ENCODE measurements at places on chromosomes 7 and 10. TPM values are rescaled to one million over a fixed set of nuclear protein-coding genes. Genes with fewer than 3 reads are reported as not detected.

- no peak for DNase-seq
Observed at GRCh38 chr10:14182781-14183180, 147.9 kb downstream of the FRMD4A start.

DNA sequence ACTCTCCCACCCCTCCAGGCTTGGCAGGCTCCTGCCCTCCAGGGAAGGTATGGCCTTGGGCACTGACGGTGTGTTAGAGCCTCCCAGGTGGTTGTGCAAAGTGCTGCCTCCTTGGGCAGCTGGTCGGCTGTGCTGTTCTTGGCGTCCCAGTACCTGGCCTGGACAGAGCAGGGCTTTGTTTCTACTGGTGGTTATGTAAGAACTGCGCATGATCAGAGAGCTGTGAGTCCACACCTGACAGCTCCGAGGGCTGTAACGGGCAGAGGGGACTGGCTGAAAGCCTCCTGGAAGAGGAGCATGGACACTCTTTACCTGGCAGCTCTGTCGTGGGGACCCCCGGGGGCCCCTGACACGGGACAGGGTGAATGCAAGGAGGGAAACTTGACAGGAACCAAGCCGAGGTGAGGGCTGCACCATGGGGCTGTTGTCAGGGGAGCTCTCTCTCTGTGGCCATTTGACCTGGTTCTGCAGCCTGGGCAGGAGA lies 3.1 kb upstream of the SFRP5 start:
- DNase-seq: peak; percentile 4

- no peak for DNase-seq
Observed at GRCh38 chr10:11243425-11244222, 226.0 kb downstream of the CELF2 start.

DNA sequence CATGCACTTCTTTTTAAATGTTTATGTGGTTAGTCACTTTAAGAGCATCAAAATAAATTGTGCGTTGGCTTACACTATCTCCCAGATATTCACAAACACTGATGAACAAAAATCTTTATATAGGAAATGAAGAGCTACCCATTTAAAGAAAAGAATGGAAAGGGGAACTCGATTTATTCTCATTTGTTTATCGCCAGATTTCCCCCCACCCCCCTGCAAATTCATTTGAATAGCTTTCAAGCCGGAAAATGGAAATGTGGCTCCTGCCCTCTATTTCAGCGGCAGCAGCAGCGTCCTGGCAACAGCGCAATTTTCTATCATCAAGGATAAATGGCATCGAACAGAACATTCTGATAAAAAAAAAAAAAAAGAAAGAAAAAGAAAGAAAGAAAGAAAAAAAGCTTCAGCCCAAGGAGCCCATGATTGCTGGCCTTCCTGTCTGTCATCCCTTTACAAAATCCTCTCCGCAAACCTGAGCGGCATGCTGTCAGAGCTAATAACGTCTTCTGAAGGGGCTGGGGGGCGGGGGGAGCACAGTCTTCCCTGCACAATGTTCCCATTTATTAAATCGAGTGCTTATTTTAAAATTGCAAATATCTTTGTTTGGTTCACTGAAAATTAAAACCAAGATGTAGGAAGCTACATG lies 13.7 kb upstream of the DLX6 start:
- no peak for DNase-seq

GRCh38 chr10:128305601-128306345 lies 179.6 kb upstream of the MKI67 start:
- no peak for DNase-seq

DNA sequence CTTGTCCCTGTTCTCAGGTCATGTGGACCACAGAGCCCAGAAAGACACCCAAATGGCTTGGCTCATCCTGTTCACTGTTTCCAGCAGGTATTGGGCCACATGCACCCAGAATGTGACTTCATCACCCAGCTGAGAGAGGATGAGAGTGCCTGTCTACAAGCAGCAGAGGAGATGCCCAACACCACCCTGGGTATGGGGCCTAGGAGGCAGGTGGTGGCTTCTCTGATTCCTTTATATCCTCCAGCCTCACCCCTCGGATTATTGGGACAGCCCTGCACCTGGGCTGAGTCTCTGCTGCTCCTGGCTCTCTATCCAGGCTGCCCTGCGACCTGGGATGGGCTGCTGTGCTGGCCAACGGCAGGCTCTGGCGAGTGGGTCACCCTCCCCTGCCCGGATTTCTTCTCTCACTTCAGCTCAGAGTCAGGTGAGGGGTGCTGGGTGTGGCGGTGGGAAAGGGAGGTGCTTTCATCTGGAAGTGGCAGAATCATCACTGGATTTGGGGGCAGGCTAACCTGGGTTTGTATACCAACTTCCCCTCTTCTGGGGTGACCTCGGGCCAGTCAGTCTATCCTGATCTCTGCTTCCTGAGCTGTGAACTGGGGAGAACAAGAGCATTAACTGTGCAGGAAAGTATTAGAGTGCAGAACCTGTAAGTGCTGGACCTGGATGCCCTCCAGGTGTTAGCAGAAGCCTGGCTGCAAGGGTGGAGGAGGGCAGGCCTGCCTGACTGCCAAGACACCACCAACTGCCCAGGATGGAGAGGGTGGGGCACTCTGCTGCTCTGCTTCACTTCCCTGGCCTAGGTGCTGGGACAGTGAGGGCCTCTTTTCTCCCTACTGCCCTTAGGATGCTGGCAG lies 5.2 kb downstream of the GHRHR start:
- no peak for DNase-seq

- no peak for DNase-seq
Observed at GRCh38 chr10:112209684-112210131, 26.1 kb upstream of the GPAM start.

DNA sequence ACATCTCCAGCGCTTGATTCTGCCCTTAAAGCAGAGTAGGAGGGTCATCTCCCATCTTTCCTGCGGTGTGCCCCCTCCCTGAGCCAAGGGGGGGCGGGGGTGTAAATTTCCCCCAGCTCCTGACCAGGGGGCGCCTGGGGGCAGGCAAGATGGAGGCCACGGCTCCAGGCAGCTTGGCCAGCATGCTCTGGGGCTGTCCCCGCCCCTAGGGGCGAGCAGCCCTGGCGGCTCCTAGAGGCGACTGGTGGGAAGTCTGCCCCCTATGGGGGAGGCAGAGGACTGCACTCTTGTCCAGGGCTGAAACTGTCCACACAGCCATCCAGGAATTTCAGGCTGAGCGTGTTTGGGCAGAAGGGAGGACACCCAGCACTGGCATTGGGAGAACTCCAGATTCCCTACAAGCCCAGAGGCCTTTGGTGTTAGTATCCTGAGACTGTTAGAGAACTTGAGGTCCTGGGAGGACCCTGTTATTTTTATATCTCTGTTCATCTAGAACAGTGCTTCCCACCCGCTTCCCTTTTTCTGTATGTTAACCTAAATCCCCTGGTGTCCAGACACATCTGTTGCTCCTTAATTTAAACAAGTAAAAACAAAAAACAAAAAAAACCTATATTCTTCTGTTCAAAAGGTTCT lies 4.6 kb downstream of the STRA8 start:
- no peak for DNase-seq

DNA sequence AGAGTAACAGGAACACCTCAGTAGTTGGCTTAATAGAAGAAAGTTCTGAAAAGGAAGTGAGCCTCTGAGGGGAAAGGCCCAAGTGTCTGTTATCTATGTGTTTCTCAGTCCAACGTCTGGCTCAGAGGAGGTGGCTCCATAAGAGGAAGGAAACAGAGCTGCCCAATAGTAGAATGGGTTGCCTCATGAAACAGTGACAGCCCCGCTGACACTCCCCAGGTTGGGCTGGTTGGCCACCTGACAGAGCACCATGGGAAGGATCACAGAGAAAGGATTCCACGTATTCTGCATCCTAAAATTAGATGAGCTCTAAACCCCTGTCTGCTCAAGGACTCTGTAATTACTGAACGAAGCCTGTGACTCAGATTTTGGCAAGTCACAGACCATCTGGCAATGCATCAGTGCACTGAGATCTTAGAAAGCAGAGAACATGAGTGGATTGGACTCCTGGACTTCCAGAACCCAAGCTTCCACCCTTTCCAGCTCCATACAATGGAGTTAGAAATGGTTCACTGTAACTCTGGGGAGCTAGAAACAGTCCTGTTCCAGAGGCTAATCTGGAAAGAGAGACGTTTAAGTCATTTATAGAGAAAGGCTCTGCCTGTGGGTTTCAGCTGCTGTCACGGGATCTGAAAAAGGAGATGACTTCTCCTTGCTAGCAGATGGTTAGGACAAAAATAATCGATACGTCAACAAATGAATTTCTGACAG lies 2.9 kb downstream of the PKD2L1 start:
- no peak for DNase-seq

GRCh38 chr7:112080441-112080840 lies 125.8 kb downstream of the DOCK4 start:
- DNase-seq: no peak

DNA sequence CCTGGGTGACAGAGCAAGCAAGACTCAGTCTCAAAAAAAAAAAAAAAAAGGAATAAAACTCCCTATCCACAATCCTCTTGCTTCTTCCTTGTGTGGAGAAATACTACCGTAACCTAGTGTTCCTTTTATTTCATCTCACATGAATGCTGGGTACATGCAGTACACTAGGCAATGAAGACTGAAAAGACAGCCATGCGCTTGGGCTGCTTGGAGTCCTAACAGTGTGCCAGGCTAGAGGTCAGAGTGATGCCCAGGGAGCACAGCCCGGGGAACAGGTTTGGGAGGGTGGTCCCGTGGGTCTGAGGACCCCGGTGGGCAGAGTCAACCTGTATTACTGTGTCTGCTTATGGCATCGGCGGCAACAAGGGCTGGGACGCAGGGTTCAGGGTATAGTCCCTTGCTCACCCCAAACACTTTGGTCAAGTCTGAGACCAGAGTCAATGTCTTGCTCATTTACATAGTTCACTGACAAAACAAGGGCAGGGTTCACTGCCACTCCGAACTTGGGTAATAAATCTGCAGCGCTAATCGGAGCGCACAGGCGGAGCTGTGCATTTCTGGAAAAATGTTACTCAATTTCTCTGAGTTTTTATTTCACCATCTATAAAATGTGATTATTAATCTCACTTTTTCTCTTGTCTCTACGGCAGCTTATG lies 118.0 kb downstream of the CLEC2L start:
- no peak for DNase-seq

DNA sequence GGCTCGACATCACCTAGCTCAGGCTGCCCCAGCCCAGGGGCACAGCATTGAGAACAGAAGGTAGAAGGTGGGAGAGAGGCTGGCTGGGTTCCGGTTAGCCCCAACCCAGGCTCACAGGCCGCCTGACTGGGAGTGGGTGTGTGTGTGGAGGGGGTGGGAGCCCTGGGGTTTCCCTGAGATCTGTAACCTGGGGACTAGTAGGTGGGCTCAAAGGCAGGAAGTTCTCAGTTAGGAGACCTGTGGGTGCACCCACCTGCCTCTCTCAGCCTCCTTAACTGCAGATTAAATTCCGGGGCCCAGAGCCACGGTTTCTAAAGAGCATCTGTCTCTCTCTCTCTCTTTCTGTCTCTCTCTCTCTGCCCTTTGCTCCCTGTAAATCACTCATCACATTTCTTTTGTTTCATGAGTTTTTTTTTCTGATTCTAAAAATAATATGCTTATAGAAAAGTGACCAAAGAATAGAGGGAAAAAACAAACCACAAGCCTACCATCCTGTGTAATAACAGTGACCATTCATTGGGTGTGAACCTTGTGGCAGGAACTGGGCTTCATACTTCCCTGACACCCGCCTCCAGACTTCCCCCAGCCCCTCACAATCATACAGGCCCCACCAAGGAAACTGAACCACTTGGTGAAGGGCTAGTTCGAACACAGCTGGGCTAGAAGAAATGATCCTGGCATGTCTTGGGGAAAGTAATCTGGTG lies 83.4 kb upstream of the SMNDC1 start:
- no peak for DNase-seq

DNA sequence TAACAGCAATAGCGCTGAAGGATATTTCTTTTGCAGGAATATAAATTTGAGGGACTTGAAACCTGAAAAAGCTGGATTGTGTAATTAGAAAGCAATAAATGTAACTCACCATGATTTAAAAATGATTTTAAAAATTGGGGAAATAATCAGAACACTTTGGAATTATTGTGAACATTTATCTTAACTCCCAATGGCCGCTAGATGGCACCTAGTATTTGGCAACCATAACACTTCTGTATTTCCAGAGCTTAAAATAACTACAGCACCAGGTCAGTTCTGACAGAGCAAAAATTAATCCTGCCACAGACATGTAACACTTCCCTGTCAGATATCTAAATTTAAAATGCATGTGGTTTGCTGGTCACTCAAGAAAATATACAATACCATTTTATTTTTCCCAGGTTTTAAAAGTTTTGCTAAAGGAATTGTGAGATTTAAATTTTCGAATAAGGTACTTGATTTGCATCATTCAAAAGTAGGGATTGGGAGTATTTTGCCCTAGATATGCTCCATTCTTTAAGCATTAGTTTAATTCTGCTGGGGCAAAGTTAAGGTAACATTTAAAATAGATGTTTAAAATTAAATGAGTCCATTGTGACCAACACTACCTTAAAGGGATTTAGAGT lies 144.5 kb downstream of the PPP1R3A start:
- DNase-seq: no peak

- DNase-seq: no peak
Observed at GRCh38 chr10:121426307-121426706, 171.9 kb downstream of the FGFR2 start.

DNA sequence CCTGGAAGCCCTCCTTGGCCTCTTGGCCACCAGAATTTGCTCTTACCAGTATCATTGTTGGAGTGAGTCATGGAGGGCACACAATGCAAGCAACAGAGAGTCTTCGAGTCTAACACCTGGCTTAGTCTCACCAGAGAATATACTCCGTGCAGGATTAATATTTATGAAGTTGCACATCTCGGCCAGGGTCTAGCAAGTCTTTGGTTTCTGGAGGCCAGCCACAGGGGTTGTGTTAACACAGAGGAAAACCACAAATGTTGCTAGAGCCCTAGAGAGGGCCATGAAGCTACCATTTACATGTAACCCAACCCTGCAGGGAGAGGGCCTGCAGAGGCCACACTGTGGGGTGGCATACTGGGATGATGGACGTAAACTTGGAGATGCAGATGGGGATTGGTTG lies 71.8 kb downstream of the MTPN start:
- no peak for DNase-seq

GRCh38 chr7:153061910-153062528 lies 302.5 kb downstream of the ACTR3B start:
- no peak for DNase-seq

- DNase-seq: no peak
Observed at GRCh38 chr7:27424749-27425148, 182.1 kb downstream of the EVX1 start.

- DNase-seq: no peak
Observed at GRCh38 chr10:88120075-88120474, 256.6 kb downstream of the PTEN start.

- DNase-seq: peak; percentile 20
Observed at GRCh38 chr10:43218206-43218950, 48.5 kb downstream of the RASGEF1A start.

GRCh38 chr7:117041822-117042221 lies 88.5 kb downstream of the ST7 start:
- DNase-seq: no peak

The CPED1 gene
- total RNA-seq: 27.5 TPM

The C7orf33 gene
- total RNA-seq: not detected

The CAMK2B gene
- total RNA-seq: 95.4 TPM

The CNOT4 gene
- total RNA-seq: 26.6 TPM

The NCOA4 gene
- 284 TPM for total RNA-seq

The RBP3 gene
- total RNA-seq: not detected

The NEUROG3 gene
- not detected for total RNA-seq

The NAT16 gene
- not detected for total RNA-seq

The LFNG gene
- 6.5 TPM for total RNA-seq
